RPMI7951 (cell line): ENCODE measurements at places on chromosomes 1 and 21.

DNA sequence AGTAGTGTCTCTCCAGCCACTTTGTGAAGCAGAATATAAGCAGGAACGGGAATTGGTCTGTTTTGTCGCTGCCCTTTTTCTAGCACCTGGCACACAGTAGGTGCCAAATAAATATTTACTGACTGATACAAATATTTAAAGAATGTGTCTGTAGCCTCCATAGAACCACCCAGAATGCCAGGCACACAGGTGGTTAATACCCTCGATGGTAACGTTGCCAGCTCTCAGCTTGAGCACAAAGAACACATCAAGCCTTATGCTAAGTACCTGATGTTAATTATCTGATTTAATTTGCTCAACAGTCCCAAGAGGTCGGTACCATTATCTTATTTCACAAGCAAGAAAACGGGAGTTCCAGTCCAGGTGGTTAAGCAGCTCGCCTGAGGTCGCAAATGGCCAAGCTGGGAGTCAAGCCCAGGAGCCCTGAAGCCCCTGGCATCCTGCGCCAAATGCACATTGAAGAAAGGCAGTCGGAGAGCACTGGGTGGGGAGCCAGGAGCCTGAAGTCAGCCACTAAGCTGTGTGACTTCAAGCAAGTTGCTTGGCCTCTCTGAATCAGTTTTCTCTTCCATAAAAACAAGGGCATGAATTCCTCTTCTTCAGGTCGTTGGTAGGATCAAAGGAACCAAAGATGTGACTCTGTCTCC lies 26.4 kb downstream of the HSPG2 start:
- no peak for DNase-seq

- no peak for DNase-seq
These were observed 257.5 kb upstream of the PRMT6 start for GRCh38 chr1:106798991-106799390.

DNA sequence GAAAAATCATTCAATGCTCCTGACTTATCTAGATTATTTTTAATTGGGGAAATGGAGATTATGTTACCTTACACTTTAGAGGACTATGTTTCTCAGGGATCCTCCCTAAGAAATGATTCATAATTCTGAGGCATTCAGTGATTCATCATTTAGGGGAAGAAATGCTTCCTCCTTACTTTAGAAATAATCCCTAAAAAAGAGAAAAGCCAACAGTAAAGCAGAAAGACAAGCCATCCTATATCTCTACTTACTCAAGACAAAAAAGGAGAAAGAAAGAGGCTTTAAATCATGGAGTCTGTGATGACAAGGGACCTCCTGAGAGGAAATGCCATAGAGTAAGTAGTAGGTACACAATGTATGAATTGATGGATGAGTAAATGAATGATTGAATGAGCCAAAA lies 137.0 kb downstream of the BRINP2 start:
- no peak for DNase-seq

DNA sequence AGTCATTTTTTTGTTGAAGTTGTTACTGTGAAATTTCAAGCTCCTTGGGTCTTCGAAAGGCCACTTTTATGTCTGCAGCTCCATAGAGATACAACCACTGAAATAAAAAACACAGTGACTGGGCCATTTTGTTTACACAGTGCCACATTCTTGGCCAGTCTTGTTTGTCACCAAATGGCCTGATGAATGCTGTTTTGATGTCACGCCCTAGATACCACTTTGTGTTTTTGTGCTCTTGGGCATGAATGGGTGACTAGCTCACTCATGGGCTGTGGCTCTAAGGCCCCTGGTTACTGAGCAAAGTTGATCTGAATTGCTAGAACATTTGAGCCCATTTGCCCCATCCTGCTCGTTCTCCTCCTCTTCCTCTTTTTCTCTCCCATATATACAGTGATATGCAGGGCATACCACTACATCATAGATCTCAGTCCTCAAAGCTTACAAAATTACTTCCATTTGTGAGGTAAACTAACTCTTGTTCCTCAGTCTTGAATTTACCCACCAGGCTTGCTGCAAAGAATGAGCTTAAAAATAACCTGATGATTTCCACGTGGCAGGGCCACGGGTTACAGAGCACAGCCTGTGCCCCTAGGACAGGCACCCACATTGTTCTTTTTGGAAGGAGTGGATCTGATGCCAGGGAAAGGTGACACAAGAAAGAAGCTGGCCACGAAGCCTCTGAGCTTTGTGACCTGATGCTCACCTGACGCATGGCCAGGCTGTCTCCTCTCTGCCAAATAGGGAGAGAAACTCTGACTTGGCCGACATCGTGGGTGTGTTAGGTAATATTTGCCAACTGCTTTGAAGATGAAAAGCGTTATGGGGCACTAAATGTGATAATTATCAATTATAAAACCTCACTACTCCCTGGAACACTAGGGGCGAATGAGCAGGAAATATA lies 92.4 kb downstream of the RUNX1 start:
- no peak for DNase-seq

DNA sequence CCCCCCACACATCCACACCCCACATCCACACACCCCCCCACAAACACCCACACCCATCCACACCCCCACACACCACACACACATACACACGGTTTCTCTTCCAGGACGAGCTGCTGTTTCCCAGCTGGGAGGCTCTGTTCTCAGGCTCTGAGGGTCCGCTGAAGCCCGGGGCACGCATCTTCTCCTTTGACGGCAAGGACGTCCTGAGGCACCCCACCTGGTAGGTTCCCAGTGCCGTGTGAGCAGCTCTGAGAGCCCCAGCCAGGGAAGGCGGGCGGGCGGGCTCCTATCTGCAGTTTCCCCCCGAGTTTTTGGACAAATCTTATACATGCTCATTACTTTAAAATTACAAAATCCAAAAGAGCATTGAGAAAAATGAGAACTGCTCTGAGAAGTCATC lies 31.2 kb downstream of the SLC19A1 start:
- no peak for DNase-seq

DNA sequence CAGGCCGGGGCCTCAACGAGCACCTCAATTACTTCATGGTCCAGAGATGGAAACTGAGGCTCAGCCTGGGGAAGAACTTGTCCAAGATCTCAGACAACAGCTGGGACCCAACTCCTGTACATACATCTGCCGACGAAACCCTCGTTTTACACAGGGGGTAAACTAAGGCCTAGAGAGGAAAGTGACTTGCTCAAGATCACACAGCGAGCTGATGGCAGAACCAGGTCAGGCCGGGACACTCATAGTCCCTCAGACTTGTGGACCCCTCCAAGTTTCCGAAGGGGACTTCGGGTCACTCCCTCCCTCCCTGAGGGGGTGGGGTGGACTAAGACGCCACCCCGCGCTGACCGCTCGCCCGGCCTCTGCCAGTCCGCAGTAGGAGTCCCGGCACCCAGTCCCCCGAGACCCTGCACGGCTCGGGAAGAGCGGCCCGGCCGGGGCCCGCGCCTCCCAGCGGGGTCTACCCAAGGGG lies 430 bp downstream of the WASF2 start:
- DNase-seq: peak; percentile 33

DNA sequence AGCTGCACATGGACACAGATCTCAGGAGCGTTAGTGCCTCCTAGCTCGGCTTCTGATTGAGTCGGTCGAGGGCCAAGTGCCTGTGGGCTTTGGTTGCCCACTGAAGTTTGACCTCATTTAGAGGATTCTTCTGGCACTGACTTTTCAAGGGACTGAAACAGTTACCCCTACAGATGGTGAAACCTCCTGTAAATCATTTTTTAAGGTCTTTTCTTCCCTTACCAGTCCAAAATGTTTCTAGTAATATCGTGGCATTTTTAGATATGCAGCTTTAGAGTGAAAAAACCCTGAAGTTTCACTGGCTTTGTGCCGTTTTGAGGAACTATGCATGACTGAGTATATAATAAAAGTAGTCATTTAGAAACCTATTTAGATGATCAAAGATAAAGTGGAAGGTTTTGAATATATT lies 34.7 kb upstream of the L1TD1 start:
- DNase-seq: no peak

DNA sequence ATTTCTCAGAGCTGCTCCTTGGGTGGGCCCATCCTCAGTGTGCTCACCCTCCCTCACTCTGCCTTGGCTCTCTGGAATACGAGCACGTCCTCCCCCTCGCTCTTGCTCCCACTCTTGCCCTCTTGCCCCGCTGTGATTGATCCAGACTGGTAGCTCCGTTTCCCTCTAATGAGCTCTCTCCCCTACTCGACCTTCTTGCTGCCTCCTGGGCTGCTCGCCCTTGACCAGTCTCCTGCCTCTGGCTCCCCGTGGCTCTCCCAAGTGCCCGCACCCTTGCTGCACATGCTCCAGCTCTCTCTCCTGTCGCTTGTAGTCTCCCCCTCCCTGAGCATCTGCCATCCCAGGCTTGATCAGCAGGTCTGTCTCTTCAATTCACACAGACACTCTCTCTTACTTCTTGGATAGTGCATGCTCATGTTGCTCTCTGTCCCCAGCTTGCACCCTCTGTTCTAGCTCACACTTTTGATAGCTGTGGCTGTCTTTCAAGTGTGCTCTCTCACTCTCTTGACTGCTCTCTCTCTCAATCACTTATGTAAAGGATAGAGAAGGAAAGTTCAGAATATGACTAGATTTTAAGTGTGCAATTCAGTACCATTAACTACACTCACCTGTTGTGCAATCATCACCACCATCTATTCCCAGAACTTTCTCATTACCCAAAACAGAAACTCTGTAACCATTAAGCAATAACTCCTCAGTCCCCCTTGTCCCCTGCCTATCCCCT lies 51.1 kb downstream of the PHC2 start:
- no peak for DNase-seq

- no peak for DNase-seq
These were observed 43.2 kb upstream of the PBX1 start for GRCh38 chr1:164515711-164516331.

GRCh38 chr1:177429234-177429633 lies 258.5 kb downstream of the BRINP2 start:
- no peak for DNase-seq

- DNase-seq: no peak
These were observed 34.8 kb downstream of the CASZ1 start for GRCh38 chr1:10761503-10762152.

GRCh38 chr1:1290238-1290731 lies 10.0 kb downstream of the SCNN1D start:
- peak; percentile 49 for DNase-seq

DNA sequence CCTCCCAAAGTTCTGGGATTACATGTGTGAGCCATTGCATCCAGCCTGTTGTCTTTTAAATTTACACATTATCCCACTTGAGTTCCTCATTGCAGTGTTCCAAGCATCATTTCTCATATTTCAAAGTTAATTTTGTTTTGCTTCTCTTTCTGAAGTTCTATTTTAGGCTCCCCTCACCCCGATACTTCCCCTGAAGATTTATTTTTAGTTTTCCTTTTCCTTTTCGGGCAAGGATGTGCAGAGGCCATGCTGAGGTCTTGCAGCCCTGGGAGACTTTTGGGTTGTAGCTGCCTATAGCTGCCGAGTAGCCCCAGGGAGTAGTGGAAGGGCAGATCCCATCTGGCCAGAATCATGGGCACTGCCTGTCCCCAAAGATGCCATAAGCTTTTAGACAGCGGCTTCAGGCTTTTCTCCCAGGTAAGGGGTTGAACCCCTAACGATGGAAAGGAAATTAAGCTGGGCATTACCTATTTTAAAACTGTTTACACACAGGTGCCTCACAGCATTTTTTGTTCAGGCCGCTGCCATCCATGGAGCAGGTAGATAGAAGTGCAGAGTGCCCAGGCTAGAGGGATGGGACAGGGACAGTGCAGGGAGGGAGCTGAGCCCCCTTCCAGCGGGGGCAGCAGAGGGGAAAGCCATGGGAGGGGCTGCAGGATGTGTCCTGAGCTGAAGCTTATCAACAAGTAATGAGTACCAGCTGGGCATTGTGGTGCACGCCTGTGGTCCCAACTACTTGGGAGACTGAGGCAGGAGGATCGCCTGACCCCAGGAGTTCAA lies 15.9 kb downstream of the PSEN2 start:
- DNase-seq: no peak

DNA sequence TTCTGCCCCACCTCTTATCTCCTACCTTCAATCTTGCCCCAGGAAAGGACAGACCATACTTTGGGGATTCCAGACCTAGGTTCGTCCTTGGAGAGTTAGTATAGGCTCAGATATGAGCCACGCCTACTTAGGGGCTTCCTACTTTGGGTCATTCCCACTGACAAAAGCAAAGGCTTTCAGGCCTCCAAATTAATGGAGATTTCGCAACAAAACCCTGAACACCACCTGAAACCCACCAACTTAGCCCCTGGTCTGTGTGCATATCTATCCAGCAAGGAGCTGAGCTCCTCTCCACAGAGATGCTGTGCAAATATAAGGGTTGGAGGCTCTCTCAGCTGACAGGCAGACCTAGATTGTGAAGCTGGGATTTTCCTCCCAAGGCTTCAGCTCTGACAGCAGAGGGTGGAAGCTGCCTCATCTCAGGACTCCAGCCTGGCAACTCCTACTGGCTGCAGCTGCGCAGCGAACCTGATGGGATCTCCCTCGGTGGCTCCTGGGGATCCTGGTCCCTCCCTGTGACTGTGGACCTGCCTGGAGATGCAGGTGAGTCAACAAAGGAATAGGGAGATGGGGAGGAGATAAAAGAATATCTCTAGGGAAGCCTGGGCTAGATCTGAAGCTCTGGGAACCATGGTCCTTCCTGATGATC lies 2.1 kb downstream of the MPL start:
- DNase-seq: no peak

GRCh38 chr1:47298025-47298699 lies 15.8 kb downstream of the STIL start:
- DNase-seq: no peak

GRCh38 chr1:20555025-20555757 lies 2.8 kb downstream of the FAM43B start:
- DNase-seq: no peak

DNA sequence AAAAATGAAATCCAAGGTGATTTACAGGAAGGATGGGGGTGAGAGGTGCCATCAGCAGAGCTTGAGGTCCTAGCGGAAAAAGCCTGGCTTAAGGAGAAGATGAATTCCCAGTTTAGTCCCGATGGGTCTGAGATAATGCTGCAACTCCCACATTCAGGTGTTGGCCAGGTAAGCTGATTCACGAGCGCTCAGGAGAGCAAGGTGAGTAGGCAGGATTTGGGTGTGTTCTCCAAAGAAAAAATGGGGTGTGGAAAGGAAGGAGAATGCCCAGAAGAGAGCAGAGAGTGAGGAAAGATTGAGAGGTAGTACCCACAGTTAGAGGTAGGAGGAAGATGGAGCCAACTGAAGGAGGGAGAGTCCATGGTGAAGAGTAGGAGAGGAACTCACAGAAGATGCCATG lies 12.5 kb downstream of the RIMS3 start:
- DNase-seq: no peak
